ENCODE measurements at places on chromosomes 3 and 15. TPM values are rescaled to one million over a fixed set of nuclear protein-coding genes. Genes with fewer than 3 reads are reported as not detected.

- no peak for DNase-seq
Observed at GRCh38 chr3:156148946-156149381, 28.6 kb downstream of the KCNAB1 start.

DNA sequence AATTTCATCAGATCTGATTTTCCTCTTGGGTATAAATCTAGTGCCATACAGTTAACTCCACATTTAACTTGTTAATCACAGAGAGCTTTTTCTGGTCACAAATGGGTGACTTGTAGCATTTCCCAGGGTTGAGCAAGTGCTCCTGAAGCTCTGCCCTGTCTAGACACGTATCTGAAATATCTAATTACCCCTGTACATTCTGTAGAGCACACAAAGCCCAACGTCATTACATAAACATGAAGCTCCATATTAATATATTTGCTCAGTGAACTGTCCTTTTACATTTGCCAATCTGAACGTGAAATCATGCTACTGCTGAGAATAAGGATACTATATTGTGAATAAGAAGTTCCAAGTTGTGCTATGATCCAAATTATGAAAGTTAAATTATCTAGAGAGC is 49.0 kb downstream of the THBS1 start:
- DNase-seq = no peak

GRCh38 chr3:114380233-114380651 is 86.4 kb downstream of the TIGIT start:
- peak; percentile 67 for DNase-seq

DNA sequence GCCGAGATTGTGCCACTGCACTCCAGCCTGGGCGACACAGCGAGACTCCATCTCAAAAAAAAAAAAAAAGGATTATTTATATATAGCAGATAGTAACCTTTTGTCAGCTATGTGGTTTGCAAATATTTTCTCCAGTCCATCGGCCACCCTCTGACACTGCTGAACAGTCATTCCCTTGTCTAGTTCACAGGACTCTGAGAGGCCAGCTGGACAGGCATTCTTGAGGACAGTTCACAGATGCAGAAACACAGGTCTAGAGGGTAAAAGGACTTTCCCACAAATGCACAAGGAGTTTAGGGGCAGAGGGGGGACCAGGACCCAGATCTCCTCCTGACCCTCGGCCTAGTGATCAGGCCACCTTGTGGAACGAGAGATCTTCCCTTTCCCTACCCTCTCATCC is 7.5 kb upstream of the TMEM40 start:
- DNase-seq = no peak

DNA sequence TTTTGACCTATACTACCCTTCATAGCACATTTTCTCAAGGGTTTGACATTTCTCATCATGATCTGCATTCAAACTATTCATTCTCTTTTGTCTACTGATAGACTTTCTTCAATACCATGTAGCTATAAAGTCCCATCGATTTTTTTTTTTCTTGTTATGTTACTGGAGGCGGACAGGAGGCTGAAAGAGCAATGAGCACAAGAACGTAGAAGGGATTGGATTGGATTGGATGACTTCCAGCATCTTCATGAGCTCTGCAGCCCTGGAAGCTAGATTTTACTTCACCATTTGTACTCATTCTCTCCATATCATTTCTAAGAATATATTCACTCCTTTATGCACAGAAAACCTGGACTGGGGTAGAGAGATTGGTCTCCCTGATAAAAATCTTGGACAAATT is 43.2 kb downstream of the DUT start:
- no peak for DNase-seq

- DNase-seq = no peak
Observed at GRCh38 chr15:34609102-34610057, 25.9 kb upstream of the GOLGA8B start.

GRCh38 chr3:169563775-169564059 is 99.8 kb downstream of the MECOM start:
- DNase-seq = no peak

DNA sequence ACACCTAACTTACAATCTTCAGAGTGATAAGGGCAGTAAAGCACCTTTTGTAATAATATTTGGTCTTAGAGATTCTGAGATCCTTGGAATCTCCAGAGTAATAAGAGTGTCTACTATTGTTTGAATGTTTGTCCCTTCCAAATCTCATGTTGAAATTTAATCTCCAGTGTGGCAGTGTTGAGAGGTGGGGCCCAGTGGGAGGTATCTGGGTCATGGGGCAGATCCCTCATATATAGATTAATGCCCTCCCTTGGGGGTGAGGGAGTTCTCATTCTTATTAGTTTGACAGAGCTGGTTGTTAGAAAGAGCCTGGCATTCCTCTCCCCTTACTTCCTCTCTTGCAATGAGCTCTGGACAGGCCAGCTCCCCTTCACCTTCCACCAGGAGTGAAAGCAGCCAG is 16.0 kb downstream of the DZIP1L start:
- DNase-seq = no peak

RNF13 gene
- total RNA-seq = 76.0 TPM

CCNB2 gene
- total RNA-seq = 2.2 TPM

HIGD1A gene
- total RNA-seq = 96.7 TPM

CHCHD4 gene
- 13.2 TPM for total RNA-seq

SEMA5B gene
- 1.7 TPM for total RNA-seq

CX3CR1 gene
- 22.6 TPM for total RNA-seq

GRAMD2A gene
- 0.55 TPM for total RNA-seq

CHRD gene
- 6.5 TPM for total RNA-seq

ADAMTS17 gene
- 3.6 TPM for total RNA-seq

CPN2 gene
- total RNA-seq = 0.12 TPM
